ENCODE measurements at places on chromosomes 1 and 21. TPM values are rescaled to one million over a fixed set of nuclear protein-coding genes. Genes with fewer than 3 reads are reported as not detected.

Gene FBLIM1
- total RNA-seq = not detected

GRCh38 chr1:184649451-184649888 is 105.2 kb downstream of the EDEM3 start:
- no peaks in the 10 kb centered on the region for H3K4me1 ChIP-seq
- no peaks in the 10 kb centered on the region for H3K27me3 ChIP-seq
- H3K27ac ChIP-seq = no peak overlapping the region
- no peak for DNase-seq
- no peak overlapping the region for H3K4me3 ChIP-seq
- no peaks in the 10 kb centered on the region for H3K36me3 ChIP-seq

DNA sequence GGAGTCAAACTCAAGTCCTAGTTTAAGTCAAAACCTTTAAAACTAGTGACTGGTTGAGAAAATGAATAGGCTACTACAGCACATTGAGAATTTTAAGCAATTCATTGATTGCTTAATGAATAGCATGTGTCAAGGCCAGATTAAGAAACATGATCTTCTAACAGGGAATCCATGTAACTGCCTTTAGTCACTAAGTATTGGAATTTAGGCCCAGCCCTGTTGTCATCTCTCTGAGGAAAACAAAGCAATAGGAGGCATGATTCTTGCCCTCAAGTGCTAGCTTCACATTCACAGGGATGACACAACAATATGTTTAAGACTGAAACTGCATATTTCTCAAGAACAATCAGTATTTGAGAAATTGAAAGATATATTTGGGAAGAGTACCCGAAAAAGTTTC is 70.0 kb upstream of the PTGS2 start:
- no peak for DNase-seq
- no peak overlapping the region for H3K4me3 ChIP-seq
- no peaks in the 10 kb centered on the region for H3K4me1 ChIP-seq
- no peak overlapping the region for H3K27ac ChIP-seq
- H3K27me3 ChIP-seq = no peaks in the 10 kb centered on the region
- H3K36me3 ChIP-seq = no peaks in the 10 kb centered on the region

DNA sequence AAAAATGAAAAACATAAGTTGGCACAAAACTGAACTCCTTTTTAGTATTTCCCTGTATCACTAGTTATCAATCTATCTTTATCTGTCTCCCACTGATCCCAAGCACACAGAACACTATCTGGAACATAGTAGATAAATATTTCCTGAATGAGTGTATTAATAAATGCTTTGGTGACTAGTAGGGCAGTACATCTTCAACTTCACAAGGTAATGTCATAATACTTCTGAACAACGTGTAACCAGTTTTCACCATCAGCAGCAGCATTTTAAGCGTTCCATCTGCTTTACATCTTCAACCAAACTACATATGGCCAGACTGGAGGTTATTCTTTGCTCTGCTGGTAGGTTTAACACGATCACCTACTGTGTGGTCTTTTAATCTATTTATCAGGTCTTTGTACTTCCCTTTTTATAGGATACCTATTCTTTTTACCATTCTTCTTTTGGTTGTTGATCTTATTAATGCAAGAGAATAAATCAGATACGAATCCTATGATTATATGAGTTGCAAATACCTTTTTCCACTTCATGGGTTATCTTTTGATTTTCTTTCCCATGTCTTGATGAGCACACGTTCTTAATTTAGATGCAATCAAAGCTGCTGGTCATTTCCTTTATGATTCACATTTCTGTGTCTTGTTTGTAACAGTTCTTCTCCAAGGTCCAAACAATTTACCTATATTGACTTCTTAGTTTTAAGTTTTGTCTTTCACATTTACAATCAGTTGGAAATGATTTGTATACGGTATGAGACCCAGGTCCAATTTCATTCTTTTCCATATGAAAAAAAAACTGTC is 16.3 kb downstream of the GPBP1L1 start:
- H3K4me3 ChIP-seq = no peak overlapping the region

All from B cell (primary cell).